ENCODE measurements at places on chromosomes 1 and 21. TPM values are rescaled to one million over a fixed set of nuclear protein-coding genes. Genes with fewer than 3 reads are reported as not detected.
A peak's percentile ranks its signal among the peaks of the same experiment; 100 is the strongest.

Gene EIF3I
- total RNA-seq = 163 TPM

Gene AMY2A
- not detected for total RNA-seq

Gene TAL1
- 3.2 TPM for total RNA-seq

Gene ASCL5
- total RNA-seq = not detected

Gene PGLYRP4
- total RNA-seq = not detected

Gene RHCE
- not detected for total RNA-seq

Gene KCNJ9
- total RNA-seq = 0.27 TPM

Gene MR1
- total RNA-seq = 10.3 TPM

Gene TDRD5
- total RNA-seq = not detected

Gene GBP1
- 24.2 TPM for total RNA-seq

DNA sequence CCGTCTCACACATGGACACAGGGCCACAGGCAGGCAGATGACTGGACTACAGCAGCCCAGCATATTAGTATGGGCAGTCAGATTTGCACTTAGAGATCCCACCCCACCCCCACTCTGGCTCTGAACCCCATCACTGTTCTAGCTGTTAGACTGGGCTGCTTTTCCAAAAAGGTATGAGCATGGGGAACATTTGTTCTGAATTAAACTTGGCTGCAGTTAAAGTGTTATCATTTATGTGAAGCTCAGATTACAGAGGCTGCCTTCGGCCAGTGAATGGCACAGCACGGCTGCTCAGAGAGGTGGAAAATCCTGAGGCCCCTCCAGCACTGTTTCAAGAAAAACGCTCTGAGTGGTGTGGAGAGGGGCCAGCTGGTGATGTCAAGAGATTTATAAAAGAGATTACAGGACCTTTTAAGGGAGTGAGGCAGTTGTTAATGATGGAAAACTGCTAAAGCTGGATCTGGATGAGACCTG, 6.9 kb upstream of the NOS1AP start:
- H3K4me3 ChIP-seq = no peak overlapping the region
- no peaks in the 10 kb centered on the region for H3K4me1 ChIP-seq
- no peaks in the 10 kb centered on the region for H3K27me3 ChIP-seq
- no peak for DNase-seq

GRCh38 chr1:244239261-244239770, 188.2 kb downstream of the ZBTB18 start:
- no peak overlapping the region for H3K4me3 ChIP-seq
- no peaks in the 10 kb centered on the region for H3K4me1 ChIP-seq
- no peak overlapping the region for H3K27ac ChIP-seq
- H3K36me3 ChIP-seq = no peaks in the 10 kb centered on the region

DNA sequence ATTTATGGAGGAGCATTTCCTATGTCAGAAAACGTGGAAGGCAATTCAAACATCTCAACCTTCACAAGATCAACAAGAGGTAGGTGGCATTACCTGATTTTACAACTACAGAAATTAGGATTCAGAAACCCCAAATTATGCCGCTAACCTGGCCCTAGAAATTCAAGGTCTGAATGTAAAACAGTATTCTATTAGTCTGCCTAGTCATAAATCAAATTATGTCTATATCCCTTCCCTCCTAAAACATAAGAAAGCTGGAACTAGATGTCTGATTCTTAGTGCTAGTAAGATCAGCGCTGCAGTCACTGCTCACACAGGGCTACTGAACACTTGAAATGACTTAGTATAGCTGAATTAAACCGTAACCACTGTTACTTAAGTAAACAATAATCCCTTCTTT, 1.4 kb downstream of the TOMM20 start:
- H3K4me3 ChIP-seq = peak overlapping the region; percentile 78
- no peak overlapping the region for H3K27ac ChIP-seq
- H3K27me3 ChIP-seq = no peaks in the 10 kb centered on the region
- H3K4me1 ChIP-seq = peaks cover 40% of the 10 kb centered on the region

DNA sequence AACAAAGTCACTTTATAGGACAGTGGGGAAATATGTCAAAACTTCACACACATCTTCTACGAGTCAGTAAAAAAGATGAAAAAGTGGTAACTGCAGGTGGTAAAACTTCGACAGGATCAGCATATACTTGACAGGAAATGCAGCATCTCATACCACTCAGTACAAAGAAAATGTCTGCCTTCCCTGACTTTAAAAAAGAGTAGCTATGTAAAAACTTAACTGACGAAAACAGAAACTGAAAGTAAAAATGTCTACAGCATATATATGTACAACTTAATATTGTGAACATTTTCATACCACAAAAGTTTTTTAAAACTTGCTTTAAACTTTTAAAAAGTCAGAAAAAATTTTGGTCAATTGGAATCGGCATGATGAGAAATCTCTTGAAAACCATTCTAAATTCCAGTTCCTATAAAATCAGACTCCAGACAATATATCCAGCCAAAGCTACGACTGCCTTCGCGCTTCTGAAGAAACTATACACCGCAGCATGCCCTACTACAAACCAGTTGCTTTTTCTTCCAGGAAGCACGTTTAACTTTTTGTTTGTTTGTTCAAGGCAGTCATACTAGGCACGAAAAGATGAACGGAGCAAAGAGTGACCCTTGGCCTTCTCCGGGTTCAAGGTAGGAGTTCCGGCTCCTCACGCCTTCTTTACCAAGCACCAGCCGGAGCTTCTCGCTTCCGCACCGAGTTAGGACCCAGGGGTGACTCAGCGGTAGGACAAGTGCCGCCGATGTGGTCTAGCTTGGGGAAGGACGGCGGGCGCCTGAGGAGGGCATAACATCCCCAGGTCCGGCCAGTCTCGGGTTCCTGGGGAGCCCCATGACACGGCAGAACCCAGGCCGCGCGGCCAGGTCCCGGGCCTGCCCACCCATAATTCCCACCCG, 612 bp downstream of the PSMA5 start:
- H3K4me3 ChIP-seq = peak overlapping the region; percentile 85
- no peaks in the 10 kb centered on the region for H3K27me3 ChIP-seq
- H3K36me3 ChIP-seq = no peaks in the 10 kb centered on the region
- DNase-seq = peak; percentile 79
- peak overlapping the region; percentile 91 for H3K27ac ChIP-seq

DNA sequence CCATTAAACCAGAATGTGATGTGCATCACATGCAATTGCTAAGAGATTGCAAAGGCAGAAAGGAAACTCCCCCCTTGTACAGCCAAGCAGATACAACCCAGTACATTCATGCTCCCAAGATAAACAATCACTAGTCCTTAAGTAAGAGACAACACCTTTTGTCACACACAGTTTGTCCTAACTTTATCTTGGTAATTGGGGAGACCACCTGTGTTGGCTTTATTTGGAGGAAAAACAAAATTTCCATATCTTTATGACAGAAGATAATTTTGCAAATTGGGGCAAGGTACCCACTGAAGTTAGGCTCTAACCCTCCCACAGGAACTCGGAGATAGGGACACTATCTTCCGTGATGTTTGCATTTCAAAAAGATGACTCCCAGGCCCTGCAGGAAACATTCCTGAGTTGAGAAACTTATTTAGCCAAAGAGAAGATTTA, 175.0 kb upstream of the TNR start:
- no peak overlapping the region for H3K27ac ChIP-seq
- H3K4me1 ChIP-seq = peaks cover 6% of the 10 kb centered on the region
- H3K36me3 ChIP-seq = no peaks in the 10 kb centered on the region
- DNase-seq = no peak

DNA sequence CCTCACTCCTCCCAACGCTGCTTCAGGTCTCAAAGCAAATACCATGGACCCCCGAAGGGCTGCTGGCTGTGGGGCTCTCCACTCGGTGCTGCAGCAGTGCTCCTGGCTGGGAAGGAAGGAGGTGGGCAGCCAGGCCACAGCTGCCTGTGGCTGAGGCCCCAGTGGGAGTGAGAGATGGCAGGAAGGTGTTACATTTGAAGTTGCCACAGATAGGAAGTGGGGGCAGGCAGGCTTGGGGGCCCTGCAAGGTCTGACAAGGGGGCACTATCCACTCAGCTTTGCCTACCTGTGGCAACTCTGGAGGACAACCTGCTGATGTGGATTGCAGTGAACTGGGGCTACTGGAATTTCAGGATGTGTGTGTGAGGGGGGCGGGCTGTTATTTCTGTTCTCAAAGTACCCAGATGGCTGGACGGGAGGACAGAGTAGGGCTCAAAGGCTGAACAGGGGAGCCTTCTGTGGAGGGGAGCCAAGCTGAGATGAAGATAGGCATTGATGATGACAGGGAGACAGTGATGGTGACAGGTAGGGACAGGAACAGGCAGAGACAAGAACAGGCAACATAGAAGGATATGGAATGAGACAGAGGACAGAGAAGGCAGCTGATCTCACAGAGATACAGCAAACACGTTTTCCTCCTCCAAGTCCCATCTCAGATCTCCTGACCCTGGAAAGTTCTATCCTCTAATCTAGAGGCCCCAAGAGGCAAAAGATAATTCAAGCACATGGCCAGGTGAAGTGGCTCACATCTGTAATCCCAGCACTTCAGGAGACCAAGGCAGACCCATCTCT, 1.8 kb downstream of the ZNF683 start:
- no peaks in the 10 kb centered on the region for H3K27me3 ChIP-seq
- no peaks in the 10 kb centered on the region for H3K36me3 ChIP-seq
- H3K4me3 ChIP-seq = no peak overlapping the region
- no peak overlapping the region for H3K27ac ChIP-seq
- no peak for DNase-seq

GRCh38 chr1:23122023-23122748, 46.5 kb downstream of the LUZP1 start:
- H3K36me3 ChIP-seq = no peaks in the 10 kb centered on the region
- no peaks in the 10 kb centered on the region for H3K27me3 ChIP-seq
- peak overlapping the region; percentile 18 for H3K27ac ChIP-seq
- peaks cover 59% of the 10 kb centered on the region for H3K4me1 ChIP-seq
- DNase-seq = no peak

DNA sequence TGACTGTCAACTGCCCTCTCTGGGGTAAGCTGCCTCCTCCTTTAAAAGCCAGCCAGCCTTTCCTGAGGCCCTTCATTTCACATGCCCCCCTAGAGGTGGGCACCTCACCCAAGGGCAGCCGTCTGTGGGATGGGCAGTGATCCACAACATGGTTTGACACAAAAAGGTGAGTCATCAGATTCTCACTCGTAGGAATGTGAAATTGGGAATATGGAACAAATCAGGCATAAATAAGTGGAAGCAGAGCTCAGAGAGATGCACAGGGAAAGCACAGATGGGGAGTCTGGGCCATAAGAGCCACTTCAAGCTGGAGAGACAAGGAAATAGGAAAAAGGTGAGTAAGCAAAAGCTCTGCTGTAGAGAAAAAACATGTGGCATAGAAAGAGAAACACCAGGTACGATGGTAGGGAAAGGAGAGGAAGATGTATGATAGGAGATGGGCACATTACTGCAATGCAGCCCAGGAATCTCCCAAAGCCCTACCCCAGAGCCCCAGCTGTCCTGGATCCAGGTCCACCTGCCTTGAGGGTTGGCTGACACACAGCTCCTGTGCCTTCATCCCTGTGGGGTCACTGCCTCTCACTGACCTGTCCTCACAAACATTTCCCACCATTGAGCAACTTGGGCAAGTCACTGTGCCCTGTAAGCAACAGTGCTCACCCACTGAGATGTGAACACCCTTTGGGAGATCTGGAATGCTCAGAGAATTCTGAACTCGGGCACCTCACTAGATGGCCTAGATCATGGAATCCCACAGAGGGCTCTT, 86.6 kb downstream of the ASTN1 start:
- H3K4me3 ChIP-seq = no peak overlapping the region
- no peak for DNase-seq
- no peak overlapping the region for H3K27ac ChIP-seq
- H3K4me1 ChIP-seq = no peaks in the 10 kb centered on the region

DNA sequence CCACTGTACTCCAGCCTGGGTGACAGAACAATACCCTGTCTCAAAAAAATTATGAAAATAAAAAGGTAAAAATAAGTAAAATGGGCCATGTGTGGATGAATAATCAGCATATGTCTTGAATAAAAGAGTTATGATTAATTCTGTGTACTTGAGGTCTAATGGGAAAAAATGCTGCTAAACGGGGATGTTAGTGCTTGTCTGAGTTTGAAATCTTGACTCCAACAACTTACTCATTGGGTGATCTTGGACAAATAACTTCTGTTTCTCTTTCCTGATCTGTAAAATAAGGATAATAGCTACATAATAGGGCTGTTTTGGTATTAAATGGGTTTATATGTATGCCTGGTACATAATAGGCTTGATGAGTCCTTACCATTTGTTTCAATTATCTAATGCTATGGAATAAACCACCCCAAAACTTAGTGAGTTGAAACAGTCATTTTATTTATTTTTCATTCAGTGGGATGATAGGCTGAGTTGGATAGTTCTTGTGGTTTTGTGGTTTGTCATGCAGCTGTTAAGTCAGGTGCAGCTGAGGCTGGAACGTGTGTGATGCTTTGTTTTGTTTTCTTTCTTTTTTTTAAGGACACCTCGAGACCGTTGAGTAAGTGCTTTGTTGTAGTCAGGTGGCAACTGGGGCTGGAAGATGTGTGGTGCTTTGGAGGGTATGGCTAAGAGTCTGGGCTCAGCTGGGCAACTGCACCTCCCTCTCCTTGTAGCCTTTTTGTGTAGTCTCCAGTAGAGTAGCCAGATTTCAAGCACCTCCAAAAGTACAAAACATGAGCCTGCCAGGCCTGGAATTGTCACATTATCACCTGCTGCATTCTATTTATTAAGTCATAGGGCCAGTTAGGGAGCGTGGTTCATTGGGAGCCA, 4.9 kb downstream of the MDM4 start:
- H3K27me3 ChIP-seq = no peaks in the 10 kb centered on the region
- DNase-seq = no peak
- peaks cover 20% of the 10 kb centered on the region for H3K36me3 ChIP-seq
- H3K27ac ChIP-seq = no peak overlapping the region
- H3K4me3 ChIP-seq = no peak overlapping the region

GRCh38 chr1:201717286-201717685, 111.7 kb upstream of the IPO9 start:
- peaks cover 90% of the 10 kb centered on the region for H3K4me1 ChIP-seq
- peak overlapping the region; percentile 96 for H3K27ac ChIP-seq
- DNase-seq = peak; percentile 51
- no peaks in the 10 kb centered on the region for H3K27me3 ChIP-seq

DNA sequence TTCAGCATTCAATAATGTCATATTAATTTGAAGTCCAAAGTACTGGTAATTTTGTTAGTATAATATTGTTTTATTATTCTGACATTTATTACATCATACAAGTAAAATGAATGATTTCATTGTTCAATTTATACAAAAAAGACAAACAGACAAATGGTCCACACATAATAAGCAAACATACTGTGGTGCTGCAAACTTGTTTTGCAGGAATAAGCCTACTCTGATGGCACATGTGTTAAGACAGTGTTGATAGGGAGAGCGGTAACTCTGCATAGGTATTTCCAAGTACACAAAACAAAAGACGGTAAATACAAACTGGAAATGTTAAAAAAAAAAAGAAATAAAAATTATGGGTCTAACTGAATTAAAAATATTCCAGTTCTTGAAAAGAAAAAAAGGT, 59.7 kb upstream of the DPYD start:
- no peaks in the 10 kb centered on the region for H3K27me3 ChIP-seq
- H3K27ac ChIP-seq = no peak overlapping the region
- no peaks in the 10 kb centered on the region for H3K36me3 ChIP-seq
- no peaks in the 10 kb centered on the region for H3K4me1 ChIP-seq
- no peak for DNase-seq
- no peak overlapping the region for H3K4me3 ChIP-seq

- no peaks in the 10 kb centered on the region for H3K27me3 ChIP-seq
- H3K4me1 ChIP-seq = no peaks in the 10 kb centered on the region
- H3K4me3 ChIP-seq = no peak overlapping the region
- DNase-seq = no peak
- no peaks in the 10 kb centered on the region for H3K36me3 ChIP-seq
- no peak overlapping the region for H3K27ac ChIP-seq
Observed at GRCh38 chr21:38041493-38041892, 125.2 kb upstream of the KCNJ6 start.

All from sigmoid colon (tissue), 7 donors.